B cell (primary cell): ENCODE measurements at places on chromosomes 16 and 17.
A peak's percentile ranks its signal among the peaks of the same experiment; 100 is the strongest.

- no peak overlapping the region for H3K4me3 ChIP-seq
- H3K4me1 ChIP-seq: peaks cover 9% of the 10 kb centered on the region
- no peak for DNase-seq
- H3K27me3 ChIP-seq: no peaks in the 10 kb centered on the region
- H3K27ac ChIP-seq: no peak overlapping the region
Observed at GRCh38 chr17:57580055-57580739, 164.9 kb downstream of the CCDC182 start.

- H3K36me3 ChIP-seq: no peaks in the 10 kb centered on the region
- H3K27me3 ChIP-seq: no peaks in the 10 kb centered on the region
- H3K4me3 ChIP-seq: no peak overlapping the region
- no peak for DNase-seq
- H3K27ac ChIP-seq: no peak overlapping the region
Observed at GRCh38 chr17:35732806-35733136, 1.3 kb downstream of the RASL10B start.

DNA sequence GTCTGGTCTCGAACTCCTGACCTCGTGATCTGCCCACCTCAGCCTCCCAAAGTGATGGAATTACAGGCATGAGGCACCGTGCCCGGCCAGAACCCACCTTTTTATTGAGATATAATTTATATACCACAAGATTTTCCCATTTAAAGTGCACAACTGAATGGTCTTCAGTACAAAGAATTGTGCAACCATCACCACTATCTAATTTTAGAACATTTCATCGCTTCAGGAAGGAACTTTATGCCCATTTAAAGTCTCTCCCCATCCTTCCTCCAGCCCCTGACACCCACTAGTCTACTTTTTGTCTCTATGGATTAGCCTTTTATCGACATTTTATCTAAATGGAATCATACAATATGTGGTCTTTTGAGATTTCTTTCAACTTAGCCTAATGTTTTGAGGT lies 25.4 kb upstream of the HELZ start:
- no peaks in the 10 kb centered on the region for H3K36me3 ChIP-seq
- no peaks in the 10 kb centered on the region for H3K27me3 ChIP-seq
- no peaks in the 10 kb centered on the region for H3K4me1 ChIP-seq
- H3K4me3 ChIP-seq: no peak overlapping the region
- no peak overlapping the region for H3K27ac ChIP-seq

DNA sequence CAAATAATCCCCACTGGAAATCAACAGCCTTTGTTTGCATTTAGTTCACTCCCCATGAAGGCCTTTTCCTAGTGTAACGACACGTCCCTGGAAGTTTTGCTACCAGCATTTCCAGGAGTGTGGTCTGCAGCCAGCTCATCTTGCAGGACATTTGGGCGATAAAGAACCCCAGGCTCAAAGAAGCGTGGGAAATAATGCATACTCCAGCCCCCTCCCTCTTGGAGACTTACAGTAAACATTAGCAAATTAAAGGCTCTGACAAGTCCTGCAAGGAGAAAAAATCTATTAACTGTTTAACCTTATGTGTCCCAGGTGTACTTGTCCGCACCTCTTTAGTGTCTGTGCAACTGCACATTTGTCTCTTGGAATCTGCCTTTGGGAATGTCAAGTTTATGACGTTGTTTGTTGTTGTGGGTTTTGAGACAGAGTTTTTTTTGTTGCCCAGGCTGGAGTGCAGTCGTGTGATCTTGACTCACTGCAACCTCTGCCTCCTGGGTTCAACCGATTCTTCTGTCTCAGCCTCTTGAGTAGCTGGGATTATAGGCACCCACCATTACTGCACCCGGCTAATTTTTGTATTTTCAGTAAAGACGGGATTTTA lies 131.1 kb downstream of the ABCC1 start:
- no peaks in the 10 kb centered on the region for H3K4me1 ChIP-seq
- no peaks in the 10 kb centered on the region for H3K27me3 ChIP-seq
- H3K27ac ChIP-seq: no peak overlapping the region
- peaks cover 7% of the 10 kb centered on the region for H3K36me3 ChIP-seq
- H3K4me3 ChIP-seq: no peak overlapping the region

- H3K27me3 ChIP-seq: no peaks in the 10 kb centered on the region
- no peaks in the 10 kb centered on the region for H3K36me3 ChIP-seq
- DNase-seq: no peak
- peak overlapping the region; percentile 38 for H3K4me3 ChIP-seq
- H3K27ac ChIP-seq: no peak overlapping the region
- peaks cover 29% of the 10 kb centered on the region for H3K4me1 ChIP-seq
Observed at GRCh38 chr16:2905988-2906387, 5.7 kb upstream of the FLYWCH1 start.

GRCh38 chr17:11499881-11500280 lies 98.4 kb upstream of the DNAH9 start:
- H3K4me3 ChIP-seq: no peak overlapping the region
- H3K27me3 ChIP-seq: no peaks in the 10 kb centered on the region
- H3K36me3 ChIP-seq: no peaks in the 10 kb centered on the region
- no peak for DNase-seq
- no peak overlapping the region for H3K27ac ChIP-seq
- H3K4me1 ChIP-seq: no peaks in the 10 kb centered on the region

DNA sequence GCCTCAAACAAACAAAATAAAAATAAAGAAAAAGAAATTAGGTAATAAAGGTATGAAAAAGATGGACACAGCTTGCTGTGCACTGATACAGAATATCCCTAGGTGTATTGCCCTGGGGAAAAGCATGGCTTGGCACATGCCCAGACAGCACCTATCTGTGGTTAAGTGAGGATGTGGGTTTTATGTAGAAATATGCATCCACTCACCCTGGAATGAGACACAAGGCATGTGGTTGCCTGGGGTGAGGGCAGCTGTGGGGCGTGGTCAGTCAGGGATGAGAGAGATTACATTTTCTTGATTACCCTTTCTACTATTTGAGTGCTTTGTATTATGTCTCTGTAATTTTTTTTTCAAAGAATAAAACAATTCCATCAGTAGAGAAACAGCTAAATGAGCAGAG lies 6.9 kb downstream of the PLLP start:
- H3K27ac ChIP-seq: no peak overlapping the region
- no peaks in the 10 kb centered on the region for H3K4me1 ChIP-seq
- no peaks in the 10 kb centered on the region for H3K36me3 ChIP-seq
- no peak overlapping the region for H3K4me3 ChIP-seq
- no peak for DNase-seq

DNA sequence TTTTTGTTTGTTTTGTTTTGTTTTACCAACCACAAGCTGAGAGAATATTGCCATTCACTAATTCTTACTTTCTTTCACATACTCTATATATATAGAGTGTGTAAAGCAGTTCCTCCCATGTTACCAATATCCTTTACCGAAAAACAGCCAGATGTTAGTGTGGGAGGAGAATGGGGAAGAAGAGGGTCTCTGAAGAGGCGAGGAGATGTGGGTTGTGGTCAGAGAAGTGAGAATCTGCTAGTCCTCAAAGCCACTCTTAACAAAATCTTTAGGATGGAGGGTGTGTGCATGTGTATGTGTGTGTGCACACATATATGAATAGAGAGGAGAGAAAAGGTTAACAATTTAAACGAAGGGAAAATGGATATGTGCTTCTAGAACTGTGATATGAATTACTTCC lies 80.6 kb downstream of the TUBD1 start:
- H3K4me3 ChIP-seq: no peak overlapping the region
- DNase-seq: no peak
- no peak overlapping the region for H3K27ac ChIP-seq
- H3K36me3 ChIP-seq: peaks cover 24% of the 10 kb centered on the region

- H3K36me3 ChIP-seq: no peaks in the 10 kb centered on the region
- H3K27me3 ChIP-seq: no peaks in the 10 kb centered on the region
- no peaks in the 10 kb centered on the region for H3K4me1 ChIP-seq
- no peak overlapping the region for H3K27ac ChIP-seq
Observed at GRCh38 chr16:26614237-26614841, 452.4 kb upstream of the C16orf82 start.

- no peaks in the 10 kb centered on the region for H3K36me3 ChIP-seq
- H3K27me3 ChIP-seq: no peaks in the 10 kb centered on the region
- H3K27ac ChIP-seq: no peak overlapping the region
- H3K4me1 ChIP-seq: no peaks in the 10 kb centered on the region
- no peak for DNase-seq
- H3K4me3 ChIP-seq: no peak overlapping the region
Observed at GRCh38 chr17:45934044-45934979, 40.0 kb downstream of the MAPT start.

GRCh38 chr16:88885693-88886280 lies 19.3 kb upstream of the PABPN1L start:
- no peaks in the 10 kb centered on the region for H3K36me3 ChIP-seq
- H3K27me3 ChIP-seq: no peaks in the 10 kb centered on the region
- no peak for DNase-seq

DNA sequence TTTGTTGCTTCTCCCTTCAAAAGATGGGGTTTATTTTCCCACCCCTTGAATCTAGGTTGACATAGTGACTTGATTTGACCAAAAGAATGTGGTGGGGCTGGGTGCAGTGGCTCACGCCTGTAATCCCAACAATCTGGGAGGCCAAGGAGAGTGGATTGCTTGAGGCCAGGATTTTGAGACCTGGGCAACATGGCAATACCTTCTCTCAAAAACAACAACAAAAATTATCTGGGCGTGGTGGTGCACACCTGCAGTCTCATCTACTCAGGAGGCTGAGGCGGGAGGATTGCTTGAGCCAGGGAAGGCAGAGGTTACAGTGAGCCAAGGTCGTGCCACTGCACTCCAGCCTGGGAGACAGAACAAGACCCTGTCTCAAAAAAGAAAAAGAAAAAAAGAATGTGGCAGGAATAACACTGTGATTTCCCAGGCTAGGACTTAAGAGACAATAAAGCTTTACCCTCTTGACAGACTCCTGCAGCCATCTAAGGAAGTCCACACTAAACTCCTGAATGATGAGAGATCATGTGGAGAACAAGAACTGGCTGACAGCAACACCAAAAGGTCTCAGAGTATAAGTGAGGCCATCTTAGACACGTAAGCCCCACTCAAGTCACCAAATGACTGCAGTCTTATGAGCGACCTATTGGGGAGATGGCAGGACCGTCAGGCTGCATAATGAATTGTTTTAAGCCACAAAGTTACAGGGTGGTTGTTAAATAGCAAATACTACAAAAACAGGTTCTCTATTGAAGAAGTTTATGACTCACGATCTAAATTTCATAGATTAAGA lies 37.0 kb downstream of the FBXL20 start:
- H3K4me3 ChIP-seq: no peak overlapping the region
- H3K4me1 ChIP-seq: no peaks in the 10 kb centered on the region
- H3K36me3 ChIP-seq: no peaks in the 10 kb centered on the region
- DNase-seq: no peak

GRCh38 chr17:80034791-80035686 lies 633 bp downstream of the TBC1D16 start:
- H3K36me3 ChIP-seq: no peaks in the 10 kb centered on the region
- H3K4me1 ChIP-seq: peaks cover 15% of the 10 kb centered on the region
- H3K27me3 ChIP-seq: peaks cover 2% of the 10 kb centered on the region
- no peak overlapping the region for H3K27ac ChIP-seq

DNA sequence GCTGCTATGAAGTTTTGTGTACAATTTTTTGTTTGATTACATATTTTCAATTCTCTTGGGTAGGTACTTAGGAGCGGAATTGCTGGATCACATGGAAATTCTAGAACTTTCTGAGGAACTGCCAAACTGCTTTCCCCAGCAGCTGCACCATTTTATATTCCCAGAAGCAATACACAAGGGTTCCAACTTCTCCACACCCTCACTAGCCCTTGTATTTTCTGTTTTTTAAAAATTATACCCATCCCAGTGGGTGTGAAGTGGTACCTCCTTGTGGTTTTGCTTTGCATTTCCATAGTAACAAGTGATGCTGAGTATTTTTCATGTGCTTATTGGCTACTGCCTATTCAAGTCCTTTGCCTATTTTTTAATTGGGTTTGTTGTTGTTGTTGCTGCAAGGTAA lies 20.9 kb downstream of the NACA2 start:
- no peaks in the 10 kb centered on the region for H3K36me3 ChIP-seq
- no peak overlapping the region for H3K4me3 ChIP-seq
- no peak overlapping the region for H3K27ac ChIP-seq
- H3K4me1 ChIP-seq: no peaks in the 10 kb centered on the region
- DNase-seq: peak; percentile 9
- no peaks in the 10 kb centered on the region for H3K27me3 ChIP-seq

DNA sequence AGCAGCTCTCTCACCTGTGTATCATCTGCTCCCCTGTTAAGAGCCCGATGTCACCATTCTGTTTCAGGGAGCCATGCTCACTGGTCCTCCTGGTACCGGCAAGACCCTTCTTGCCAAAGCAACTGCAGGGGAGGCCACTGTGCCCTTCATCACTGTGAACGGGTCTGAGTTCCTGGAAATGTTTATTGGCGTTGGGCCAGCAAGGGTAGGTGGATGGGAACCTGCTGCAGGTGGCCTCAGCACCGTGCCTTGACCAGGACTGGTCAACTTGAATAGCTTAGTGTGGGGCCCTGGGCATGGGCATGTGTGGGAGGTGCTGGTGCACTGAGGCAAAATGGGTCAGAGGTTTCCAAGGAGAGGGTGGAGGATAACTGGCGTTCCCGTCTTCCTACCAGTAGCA lies 28.5 kb downstream of the DBNDD1 start:
- H3K4me3 ChIP-seq: no peak overlapping the region
- no peaks in the 10 kb centered on the region for H3K27me3 ChIP-seq
- peaks cover 15% of the 10 kb centered on the region for H3K4me1 ChIP-seq
- no peak overlapping the region for H3K27ac ChIP-seq
- no peak for DNase-seq

GRCh38 chr16:74607962-74608356 lies 1.0 kb upstream of the GLG1 start:
- no peaks in the 10 kb centered on the region for H3K36me3 ChIP-seq
- no peaks in the 10 kb centered on the region for H3K27me3 ChIP-seq
- peak overlapping the region; percentile 83 for H3K4me3 ChIP-seq
- DNase-seq: no peak

GRCh38 chr16:12245088-12245920 lies 268.8 kb downstream of the SNX29 start:
- H3K27ac ChIP-seq: no peak overlapping the region
- DNase-seq: no peak
- H3K36me3 ChIP-seq: peaks cover 16% of the 10 kb centered on the region
